ENCODE measurements at places on chromosomes 6 and 20.

DNA sequence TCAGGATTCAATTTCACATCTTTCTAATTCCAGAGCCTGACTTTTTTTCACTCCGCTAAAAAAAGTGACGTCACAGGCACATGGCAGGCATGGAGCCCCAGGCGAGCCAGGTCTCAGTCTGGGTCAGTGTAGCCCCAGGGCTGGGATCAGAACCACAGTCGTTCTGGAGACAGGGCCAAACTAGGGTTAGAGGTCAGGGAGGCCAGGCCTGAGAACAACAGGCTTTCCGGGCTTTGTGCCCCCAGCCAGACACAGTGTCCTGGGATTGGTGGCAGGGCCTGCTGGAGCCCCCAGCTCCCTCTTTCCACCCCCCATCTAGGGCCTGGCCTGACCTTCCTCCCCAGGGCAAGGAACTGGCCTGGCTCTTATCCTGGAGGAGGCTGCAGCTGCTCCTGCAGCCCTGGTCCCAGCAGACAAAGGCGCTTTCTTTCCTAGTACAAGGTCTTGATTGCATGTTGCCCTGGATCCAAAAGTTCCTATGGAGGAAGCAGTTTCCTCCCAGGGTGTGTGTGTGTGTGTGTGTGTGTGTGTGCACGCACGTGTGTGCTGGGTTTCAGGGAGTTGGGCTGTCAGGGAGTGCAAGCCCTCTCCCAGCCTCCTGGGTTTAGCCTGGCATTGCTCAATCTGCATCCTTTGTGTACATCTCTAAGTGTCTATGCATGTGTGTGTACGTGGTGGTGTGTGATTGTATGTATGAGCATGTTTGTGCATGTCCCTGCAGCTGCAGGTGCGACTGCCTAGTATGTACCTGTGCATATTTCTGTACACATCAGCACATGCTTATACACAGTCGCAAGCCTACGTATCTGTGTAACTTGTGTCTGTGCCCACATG is 26.5 kb upstream of the EMILIN3 start:
- peaks cover 6% of the 10 kb centered on the region for H3K27me3 ChIP-seq
- H3K27ac ChIP-seq = no peak overlapping the region
- H3K4me1 ChIP-seq = no peaks in the 10 kb centered on the region
- H3K4me3 ChIP-seq = no peak overlapping the region

- peaks cover 2% of the 10 kb centered on the region for H3K4me1 ChIP-seq
- no peak for DNase-seq
- no peaks in the 10 kb centered on the region for H3K27me3 ChIP-seq
- peaks cover 6% of the 10 kb centered on the region for H3K36me3 ChIP-seq
Measured at GRCh38 chr6:24662236-24662635, 4.5 kb downstream of the TDP2 start.

DNA sequence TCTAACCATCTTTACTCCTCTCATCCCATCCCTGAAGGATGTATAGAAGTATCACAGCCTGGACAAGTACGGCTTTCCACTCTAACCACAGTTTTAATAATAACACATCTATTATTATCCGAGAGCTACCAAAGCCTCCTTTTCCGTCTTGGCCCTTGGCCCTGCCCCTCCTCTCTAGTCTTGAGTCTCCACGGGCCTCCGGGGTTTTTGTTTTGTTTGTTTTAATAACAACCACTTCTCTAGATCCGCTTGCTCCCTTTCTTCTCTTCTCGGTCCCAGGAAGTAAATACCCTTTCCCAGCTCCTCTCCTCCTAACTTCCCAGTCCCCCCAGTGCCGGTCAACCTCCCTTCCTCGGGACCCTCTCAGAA is 661 bp downstream of the LCA5 start:
- H3K27me3 ChIP-seq = no peaks in the 10 kb centered on the region
- DNase-seq = peak; percentile 65
- peak overlapping the region; percentile 92 for H3K27ac ChIP-seq
- H3K36me3 ChIP-seq = no peaks in the 10 kb centered on the region
- H3K4me3 ChIP-seq = peak overlapping the region; percentile 97

GRCh38 chr6:39074486-39074885 is 25.9 kb downstream of the GLP1R start:
- peaks cover 46% of the 10 kb centered on the region for H3K27me3 ChIP-seq
- H3K4me3 ChIP-seq = no peak overlapping the region
- no peak for DNase-seq
- no peaks in the 10 kb centered on the region for H3K4me1 ChIP-seq

GRCh38 chr6:131368198-131368911 is 204.7 kb upstream of the ARG1 start:
- peaks cover 13% of the 10 kb centered on the region for H3K27me3 ChIP-seq
- no peak overlapping the region for H3K27ac ChIP-seq
- no peak overlapping the region for H3K4me3 ChIP-seq
- no peak for DNase-seq

DNA sequence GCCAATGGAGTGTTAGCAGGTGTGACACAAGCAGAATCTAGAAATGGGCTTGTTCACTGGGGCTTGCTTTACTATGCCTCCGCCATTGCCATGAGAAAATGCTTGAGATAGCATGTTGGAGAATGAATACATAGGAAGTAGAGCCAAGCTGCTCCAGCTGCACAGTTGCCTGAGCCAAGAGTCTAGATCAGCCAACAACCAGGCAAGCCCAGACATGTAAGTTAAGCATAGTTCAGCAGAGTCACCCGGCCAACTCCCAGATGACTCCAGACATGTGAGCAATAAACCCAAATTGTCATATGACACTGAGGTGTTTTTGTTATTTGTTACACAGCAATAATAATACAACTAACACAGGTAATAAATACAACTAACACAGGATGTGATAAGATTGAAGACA is 167.9 kb downstream of the HAO1 start:
- no peak overlapping the region for H3K27ac ChIP-seq
- H3K4me1 ChIP-seq = no peaks in the 10 kb centered on the region
- H3K4me3 ChIP-seq = no peak overlapping the region
- no peaks in the 10 kb centered on the region for H3K36me3 ChIP-seq
